ENCODE measurements at places on chromosomes 6 and 20.

DNA sequence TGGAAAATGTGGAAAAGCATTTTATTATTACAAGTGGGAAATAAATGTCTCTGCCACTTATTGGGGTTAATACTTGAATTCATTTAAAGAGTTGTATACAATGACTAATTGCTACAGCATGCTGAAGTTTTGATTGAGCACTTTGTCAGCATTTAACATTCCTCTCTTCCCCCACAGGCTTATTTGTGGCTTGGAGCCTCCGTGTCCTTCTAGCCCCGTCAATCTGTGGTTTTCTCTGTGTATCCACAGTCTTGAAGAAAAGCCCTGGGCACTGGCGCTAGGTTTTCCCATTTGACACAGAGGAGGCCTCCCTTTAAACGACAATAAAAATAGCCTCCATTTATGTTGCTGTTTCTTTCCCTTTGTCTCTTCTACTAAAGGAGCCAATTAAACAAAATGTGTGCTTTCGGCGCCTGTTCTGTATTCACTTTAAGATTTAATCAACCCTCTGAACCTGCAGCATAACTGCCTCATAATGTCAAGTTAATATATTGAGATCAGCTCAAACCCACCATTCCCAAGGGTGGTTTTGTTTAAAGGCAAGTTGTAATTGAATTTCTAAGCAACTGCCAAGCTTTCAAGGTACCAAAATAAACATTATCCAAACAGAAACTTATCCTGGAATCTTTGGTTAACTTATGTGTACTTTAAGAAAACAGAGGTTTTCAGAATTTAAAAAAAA is 326.6 kb upstream of the RNF24 start:
- DNase-seq, result no peak

DNA sequence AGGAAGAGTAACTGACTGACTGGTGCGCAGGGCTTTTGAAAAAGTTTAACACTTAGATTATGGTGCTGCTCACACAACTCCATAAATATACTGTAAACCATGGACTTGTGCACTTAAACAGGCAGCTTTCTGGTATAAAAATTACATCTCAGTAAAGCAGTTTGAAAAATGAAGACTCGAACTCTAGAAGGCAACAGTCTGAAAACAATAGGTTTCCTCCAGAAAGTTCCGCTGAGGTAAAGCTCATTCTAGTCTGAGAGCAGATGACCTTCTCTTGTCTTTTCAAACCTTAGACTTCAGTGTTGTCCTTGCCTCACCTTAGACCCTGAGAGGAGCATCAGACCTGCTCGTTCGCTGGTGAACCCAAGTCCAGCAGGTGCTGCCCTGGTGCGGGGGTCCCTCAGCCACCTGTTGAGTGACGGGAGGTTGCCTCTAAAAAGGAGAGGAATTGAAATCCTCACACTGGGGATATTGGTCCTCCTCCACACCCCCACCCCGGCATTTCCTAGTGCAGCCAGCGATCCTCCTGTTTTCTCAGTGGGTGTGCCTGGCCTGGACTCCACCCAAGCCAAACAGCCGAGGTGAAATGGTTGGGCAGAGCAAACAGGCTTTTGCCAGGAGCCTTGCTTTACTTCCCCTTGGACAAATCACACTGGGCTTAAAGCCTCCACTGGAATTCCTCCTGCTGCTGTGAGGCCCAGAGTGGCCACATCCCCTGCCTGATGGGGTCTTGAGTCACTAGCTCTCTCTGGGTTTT is 14.7 kb upstream of the PYGB start:
- no peak for DNase-seq

DNA sequence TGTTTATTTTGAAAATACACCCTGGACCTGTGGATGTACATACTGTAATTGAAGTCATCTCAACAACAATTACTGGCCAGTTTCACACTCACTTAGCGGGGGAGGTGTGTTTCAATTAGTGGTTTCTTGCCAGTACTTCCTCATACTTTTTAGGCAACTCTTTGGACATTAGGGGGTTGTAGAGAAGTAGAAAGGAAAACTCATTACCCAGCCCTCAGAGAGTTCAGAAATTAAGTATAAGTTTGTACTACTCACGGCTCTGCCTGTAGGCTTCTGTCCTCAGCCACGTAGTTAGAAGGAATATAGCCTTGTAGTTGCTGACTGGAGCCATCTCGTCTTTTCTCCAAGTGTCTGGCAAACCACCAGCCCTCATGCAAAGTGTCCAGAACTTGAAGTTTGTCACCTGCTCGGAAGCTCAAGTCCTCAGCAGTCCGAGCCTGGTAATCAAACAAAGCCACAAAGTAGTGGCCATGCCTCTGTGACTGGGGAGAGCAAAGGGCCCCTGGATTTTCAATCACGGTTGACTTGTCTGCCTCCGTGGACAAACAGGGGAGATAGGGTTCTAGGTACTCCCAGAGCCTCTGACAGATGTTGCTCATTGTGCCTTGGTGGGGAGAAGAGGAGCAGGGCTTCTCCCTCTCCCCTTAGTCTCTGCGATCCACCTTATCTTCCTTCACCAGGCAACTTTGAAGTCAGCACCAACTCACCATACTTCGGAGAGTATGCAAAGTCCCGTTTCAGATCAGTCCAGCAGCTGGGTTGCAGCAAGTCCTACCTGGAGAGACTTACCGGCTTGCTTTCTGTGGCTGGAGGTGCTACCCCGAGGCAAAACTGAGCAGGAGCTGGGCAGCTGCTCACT is 749 bp downstream of the FRK start:
- DNase-seq, result no peak

DNA sequence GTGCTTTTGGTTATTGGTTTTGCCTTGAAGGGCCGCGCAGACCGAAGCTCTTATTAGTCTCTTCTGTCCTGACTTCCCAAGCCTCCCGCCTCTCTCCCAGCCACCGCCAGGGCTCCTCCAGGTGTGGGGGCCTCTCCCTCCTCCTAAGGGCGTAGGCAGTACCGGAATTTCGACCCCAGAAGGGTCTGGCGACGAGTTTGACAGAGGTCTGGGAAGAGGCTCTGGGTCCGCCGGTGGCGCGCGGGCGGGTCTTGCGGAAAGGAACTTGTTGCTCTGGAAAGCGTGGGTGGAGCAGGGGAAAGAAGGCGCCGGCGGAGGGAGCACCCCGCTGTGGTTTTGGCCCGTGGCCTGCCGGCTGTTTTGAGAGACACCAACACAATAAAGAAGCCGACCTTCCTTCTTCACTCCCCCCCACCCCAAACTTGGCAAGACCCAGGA is 1.8 kb downstream of the PCSK2 start:
- DNase-seq, result no peak

- no peak for DNase-seq
Measured at GRCh38 chr6:90460051-90460450, 126.8 kb downstream of the MAP3K7 start.

DNA sequence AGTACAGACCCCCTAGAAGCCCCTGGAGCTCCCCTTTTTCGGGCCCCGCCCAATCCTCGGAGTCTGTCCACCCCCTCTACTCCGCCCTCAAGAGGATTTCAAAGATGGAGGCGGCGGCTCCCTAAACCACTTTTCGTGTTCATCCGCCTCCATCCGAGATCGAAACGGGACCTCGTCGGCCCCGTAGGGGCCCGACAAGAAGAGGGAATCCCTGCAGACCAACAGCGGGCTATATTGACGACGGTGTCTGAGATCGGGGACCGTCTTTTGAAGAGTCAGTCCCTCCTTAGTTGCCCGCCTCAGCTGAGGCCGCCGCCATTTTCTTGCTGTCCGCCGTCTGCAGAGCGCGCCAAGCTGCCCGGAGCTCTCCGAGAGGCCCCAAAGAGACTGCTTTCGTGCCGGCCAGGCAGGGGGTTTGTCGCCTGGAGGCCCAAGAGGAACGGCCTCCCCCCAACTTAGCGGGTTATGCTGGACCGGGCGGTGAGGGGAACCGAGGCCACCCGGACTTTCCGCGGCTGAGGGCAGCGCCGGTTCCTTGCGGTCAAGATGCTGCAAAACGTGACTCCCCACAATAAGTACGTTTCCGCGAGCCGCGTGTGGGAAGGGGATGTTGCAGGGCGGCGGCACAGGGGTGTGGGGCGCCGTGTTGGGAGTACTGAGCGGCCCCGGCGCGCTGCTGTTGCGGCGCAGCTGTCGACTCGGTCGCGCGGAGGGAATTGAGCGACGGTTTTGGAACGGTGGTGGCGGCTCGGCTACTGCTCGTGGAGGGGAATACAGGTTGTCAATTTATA is 4.2 kb downstream of the BRD2 start:
- no peak for DNase-seq

- no peak for DNase-seq
Measured at GRCh38 chr6:158969148-158969547, 30.9 kb downstream of the RSPH3 start.

- DNase-seq, result no peak
Measured at GRCh38 chr20:41001497-41001896, 27.1 kb upstream of the TOP1 start.

DNA sequence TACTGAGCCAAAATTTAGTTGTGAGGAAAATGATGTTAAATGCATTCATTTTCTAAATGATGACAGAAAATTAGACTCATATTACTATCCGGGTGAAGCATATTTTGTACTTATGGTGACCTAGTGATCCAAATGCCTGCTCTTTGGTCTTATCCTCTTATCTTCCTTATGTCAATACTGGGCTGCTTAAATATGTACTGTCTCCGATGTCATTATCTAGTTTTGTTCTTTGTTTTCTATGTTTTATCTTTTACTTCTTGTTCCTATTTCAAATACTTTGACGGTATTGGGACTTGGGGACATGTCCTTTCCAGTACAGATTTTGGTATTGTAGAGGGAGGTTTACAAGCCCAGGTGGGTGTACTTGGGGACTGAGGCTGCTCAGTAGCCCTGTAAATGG is 124.6 kb upstream of the ESR1 start:
- no peak for DNase-seq

DNA sequence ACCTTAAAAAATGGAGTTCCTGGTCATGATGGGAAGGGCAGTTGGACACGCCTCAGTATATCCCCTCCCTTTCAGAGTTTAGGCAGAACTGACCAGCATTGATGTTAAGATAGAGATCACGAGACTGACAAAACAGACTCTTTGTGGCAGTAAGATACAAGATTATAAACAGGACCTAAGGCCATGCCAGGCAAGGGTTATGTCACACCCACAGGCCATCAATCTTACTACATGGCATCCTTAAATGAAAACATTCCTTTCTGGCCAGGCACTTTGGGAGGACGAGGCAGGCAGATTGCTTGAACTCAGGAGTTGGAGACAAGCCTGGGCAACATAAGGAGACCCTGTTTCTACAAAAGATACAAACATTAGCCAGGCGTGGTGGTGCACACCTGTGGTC is 129.3 kb upstream of the MLN start:
- DNase-seq, result no peak

DNA sequence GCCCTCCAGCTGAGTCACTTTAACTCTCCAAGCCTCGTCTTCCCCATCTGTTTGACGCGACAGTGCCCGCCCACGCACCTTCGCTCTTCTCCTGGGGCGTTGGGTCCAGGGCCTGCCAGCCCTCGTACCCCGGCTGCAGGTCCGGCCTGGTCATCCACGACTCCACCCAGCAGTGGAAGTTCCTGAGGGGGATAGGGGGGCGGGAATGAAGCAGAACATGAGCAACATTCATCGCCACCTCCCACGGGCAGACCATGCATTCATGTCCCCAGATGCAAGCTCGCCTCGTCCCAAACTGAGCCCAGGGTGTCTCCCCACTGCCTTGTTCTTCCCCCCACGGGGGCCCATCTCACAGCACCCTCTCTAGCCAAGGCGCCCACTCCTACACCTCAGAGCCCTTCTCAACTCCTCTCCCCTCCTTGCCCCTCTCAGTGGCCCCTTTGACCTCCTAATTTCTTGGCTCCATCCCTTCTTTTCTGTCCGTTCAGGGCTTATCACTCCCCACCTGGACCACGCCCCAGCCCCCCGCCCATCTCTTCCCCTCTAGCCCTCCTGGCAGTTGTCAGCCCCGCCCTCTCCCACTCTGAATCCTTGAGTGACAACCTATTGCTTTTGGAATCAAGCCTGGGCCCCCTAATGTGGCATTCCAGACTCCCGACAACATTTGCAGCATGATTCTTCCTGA is 23.7 kb downstream of the TGM2 start:
- DNase-seq, result no peak

DNA sequence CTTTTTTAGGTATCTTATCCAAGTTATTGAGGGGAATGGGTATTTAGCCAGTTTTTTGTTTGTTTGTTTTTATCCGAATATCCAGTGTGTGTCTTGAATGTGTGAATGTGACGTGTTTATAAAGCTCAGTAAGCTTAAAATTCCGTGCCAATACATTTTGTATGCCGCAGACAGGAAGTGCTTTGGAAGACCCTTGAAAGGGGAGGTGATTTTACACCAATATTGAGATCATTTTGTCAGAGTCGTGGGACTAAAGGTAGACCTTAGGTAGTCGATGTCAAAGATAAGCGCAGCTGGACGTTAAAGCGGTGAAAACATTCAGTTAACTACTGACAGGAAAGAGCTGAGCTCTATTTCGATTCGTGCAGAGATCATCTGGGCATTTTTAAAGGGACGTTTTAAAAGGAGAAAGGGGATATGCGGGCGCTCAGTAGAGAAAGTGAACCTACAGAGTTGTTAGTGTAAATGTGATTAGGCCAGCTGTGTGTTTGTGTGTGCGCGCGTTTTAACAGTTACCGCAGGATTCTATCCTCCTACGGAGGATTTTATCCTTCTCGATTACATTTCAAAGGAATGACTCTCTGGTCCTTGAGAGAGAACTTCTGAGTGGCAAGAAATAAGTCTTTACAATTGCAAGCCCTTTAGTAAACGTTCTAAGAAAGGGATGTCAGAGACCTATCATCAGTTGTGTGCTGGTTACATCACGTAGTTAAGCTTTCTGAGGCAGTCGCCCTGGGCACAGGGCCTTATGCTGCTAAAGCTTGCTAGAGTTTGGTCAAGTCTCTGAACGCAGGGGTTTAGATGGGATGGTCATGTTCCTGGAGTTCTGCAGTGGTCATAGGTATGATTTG is 625 bp upstream of the ECHDC1 start:
- no peak for DNase-seq

DNA sequence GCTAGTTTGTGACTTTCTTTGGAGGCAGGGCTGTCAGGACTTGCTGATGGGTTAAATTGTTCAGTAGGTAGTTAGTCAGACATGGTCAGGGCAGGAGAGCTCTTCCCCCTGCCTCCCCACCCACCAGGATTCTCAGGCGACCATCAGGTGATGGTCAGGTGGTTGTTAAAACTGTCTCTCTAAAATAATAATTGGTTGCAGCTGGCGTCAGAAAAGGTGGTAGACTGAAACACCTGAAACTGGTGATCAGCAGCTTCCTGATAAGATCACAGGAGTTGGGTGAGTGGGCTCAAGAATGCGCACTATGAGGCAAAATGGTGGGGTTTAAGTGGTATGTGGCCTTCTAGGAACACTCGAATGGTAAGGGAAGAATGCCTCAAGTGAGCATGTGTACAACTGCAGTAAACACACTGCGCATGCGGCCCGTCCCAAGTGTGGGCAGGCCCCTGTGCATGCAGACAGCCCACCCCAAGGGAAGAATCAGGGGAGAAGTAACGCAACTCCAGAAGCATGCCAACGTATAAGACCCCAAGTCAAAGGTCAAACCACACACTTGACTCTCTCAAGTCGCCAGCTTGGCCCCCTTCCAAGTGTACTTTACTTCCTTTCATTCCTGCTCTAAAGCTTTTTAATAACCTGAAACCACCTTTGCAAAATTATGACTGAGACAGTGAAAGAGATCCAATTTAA is 7.9 kb upstream of the BLCAP start:
- DNase-seq, result no peak

GRCh38 chr6:109332748-109333147 is 49.5 kb downstream of the CD164 start:
- DNase-seq, result no peak

GRCh38 chr6:126795161-126795560 is 323.3 kb upstream of the RSPO3 start:
- no peak for DNase-seq

Measured in esophagus squamous epithelium (tissue), 5 donors.